ENCODE measurements at places on chromosomes 6 and 20.

DNA sequence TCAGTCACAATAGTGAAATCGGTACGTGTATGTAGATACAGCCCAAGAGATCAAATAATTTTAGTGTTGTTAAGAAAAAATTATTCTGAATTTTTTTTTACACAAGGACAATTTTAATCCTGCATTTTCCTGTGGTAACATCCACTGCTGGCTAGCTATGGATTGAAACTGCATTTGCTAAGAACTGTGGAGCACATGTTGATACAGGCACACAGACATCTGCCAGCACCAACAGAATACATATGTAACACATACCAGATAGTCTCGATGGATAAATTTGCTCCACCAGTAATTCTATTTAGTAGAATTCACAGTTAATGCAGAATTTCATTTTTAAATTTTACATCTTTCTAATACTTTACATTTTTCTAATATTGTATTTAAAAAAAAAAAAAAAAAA is 2.2 kb downstream of the ASIP start:
- no peak for DNase-seq

- DNase-seq: peak; percentile 78
These were observed 873.7 kb downstream of the KIF16B start for GRCh38 chr20:15699431-15700146.

DNA sequence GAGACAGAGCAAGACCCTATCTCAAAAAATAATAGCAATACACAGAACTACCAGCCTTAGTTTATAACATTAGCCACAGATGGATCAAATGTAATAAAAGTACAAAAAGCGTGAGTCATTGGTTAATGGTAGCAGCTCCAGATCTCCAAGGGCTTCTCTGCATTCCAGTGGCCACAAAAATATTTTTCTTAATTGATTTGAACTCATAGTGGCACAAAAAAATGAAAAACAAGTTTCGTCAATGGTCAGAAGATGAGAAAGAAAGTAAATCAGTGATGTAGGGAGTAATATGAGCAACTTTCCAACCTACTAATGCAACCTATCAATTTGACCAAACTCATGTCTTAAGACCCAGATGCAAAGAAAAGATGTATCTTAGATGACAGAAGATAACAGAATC is 79.6 kb downstream of the CEP57L1 start:
- DNase-seq: no peak

GRCh38 chr6:54132587-54132986 is 21.3 kb downstream of the MLIP start:
- no peak for DNase-seq

DNA sequence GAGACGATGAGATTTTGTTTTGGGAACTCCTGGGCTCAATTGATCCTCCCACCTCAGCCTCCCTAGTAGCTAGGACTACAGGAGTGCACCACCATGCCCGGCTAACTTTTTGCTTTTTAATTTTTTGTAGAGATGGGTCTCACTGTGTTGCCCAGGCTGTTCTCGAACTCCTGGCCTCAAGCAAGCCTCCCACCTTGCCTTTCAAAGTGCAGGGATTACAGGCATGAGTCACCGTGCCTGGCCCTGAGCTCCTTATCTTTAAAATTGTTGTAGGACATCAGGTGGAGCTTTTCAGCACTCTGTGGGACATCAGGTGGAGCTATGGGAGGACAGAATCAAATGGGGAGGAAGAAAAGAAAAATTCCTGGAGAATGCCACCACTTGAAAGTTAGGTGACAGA is 12.7 kb downstream of the ACTR5 start:
- DNase-seq: no peak

DNA sequence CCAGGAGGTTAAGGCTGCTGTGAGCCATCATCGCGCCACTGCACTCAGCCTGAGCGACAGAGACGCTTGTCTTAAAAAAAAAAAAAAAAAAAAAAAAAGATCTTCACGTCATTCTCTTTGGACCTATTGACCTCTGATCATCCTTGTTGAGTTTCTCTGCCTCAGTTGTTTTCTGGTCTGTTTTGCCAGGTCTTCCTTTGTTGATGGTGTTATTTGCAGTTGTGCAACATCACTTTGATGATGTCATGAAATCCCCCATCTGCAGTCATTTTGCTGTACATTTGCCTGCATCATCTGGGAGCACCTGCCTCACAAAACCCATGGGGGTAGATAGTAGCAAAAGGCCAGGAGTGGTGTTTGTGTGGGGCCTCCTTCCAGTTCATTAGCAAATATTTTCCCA is 39.2 kb upstream of the CHMP4B start:
- DNase-seq: no peak

GRCh38 chr20:35903843-35904242 is 50.5 kb downstream of the SCAND1 start:
- DNase-seq: no peak

GRCh38 chr6:12973386-12973785 is 256.8 kb downstream of the PHACTR1 start:
- DNase-seq: no peak

GRCh38 chr6:169510871-169511270 is 191.0 kb downstream of the WDR27 start:
- DNase-seq: no peak

GRCh38 chr20:22728146-22728745 is 143.9 kb upstream of the FOXA2 start:
- DNase-seq: no peak

- no peak for DNase-seq
These were observed 50.9 kb upstream of the TNFAIP3 start for GRCh38 chr6:137816133-137816579.

All from Caco-2 (cell line).